ENCODE measurements at places on chromosomes 7 and 10.

- no peak for DNase-seq
These were observed 119.9 kb downstream of the WDR37 start for GRCh38 chr10:1175956-1176565.

DNA sequence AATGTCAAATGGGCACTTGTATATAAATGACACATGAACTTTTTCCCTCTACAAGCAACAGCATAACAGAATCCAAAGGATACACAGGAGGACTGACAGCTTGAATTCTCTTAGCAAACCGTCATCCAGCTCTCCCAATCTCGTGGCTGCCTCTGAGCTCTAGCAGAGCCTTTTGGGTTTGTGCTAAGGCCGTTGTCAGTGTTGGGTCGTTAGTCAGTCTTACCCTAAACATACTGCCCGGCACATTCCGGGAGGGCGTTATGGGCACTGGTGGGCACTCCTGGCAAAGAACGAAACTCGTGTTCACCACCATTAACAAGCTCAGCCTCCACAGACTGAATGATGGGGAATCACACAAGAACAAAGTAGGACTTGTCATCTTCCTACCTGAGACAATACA is 19.6 kb upstream of the ENO4 start:
- DNase-seq = no peak

- DNase-seq = no peak
These were observed 631.9 kb downstream of the CALN1 start for GRCh38 chr7:71780282-71780681.

DNA sequence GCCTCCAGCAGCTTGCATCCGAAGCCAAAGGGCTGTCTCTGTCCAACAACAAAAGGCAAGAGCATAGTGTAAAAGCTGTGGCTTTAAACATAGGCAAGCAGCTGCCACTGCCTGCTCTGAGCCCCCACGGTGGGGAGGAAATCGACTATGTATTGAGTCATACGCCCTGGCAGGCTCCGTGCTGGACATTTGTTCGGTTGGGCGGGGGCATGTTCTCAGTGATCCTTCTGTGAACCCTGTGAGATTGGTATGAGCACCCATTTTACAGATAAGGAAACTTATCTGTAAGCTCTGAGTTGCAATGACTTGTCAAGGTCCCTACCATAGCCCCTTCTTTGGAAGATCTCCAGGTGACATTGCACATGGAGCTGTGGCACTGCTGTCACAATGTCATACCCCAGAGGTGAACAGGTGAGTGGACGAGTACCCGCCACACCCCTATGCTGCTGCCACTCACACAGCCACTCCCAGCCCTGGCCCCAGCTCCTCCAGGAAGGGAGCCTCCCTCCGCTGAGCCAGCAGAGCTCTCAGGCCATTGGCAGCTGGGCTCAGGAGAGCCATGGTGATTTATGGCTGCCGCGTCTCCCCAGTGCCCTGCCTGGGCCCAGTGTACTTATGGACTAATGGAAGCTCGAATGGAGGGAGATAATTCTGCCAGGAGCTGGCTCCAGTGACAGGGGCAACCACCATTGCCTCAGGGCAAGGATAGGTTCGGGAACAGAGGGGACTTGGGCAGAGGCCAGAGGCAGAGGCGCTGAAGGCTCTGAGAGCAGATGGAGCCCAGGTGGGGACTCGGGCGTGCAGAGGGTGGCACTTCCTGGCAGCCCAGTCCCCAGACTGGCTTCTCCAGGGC is 43.7 kb downstream of the UNC5B start:
- DNase-seq = no peak

- no peak for DNase-seq
These were observed 578.9 kb upstream of the SEMA3D start for GRCh38 chr7:85765698-85766298.

DNA sequence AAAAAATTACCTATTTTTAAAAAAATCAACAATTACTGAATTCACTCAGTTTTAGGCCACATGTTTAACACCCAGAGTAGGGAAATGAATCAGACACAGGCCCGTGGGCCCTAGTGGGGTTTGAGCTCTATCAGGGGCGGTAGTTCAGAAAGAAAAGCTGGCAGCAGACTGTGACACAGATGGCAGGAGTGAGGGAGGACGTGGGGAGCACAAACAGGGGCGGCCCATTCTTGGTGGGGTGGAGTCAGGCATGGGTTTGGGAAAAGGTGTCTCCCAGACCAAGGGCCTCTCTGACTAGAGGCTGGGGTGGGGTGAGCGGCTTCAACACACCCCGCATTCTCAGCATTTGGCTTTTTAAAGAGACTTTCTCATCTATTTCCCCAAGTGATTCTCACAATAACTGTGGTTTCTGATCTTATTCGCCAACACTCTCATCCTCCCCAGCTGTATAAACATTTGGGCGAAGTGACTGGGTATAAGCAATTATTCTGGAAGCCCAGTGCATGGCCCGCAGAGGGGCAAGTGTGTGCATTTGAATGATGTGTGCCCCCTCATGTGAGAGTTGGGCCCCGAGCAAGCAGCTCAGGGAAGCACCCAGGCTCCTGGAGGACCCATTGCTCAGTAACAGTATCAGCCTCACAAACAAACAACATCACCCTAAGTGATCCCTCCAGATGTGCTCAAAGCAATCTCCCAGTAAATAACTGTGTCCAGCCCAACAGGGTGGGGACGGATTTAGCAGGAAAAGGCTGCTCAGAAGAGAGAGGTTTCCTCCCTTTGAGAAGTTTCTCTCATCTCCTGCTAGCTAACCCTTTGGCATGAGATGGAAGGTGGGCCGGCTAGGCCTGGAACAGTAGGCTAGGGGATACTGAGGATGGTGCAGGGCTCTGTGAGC is 437.6 kb upstream of the ZMIZ1 start:
- DNase-seq = no peak

GRCh38 chr7:80622541-80622940 is 15.9 kb upstream of the CD36 start:
- DNase-seq = no peak

GRCh38 chr7:80218723-80219122 is 84.1 kb downstream of the GNAI1 start:
- DNase-seq = no peak

DNA sequence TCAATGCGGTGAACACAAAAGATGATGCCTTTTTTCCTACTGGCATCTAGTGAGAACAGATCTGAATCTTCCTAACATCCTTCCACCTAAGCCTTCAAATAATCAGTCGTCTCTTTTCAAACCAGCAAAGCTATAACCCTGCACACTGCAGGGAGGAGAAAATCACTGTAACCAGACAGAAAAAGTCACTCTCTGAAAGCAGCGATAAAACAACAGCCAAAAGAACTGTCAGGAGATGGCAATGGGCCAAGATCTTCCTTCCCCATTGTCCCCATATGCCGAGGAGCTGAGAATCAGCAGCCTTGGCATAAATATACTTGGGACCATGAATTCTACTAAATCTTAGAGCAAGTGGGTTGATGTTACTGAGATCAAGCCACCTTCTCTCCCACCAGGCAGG is 13.1 kb downstream of the FZD9 start:
- DNase-seq = no peak

DNA sequence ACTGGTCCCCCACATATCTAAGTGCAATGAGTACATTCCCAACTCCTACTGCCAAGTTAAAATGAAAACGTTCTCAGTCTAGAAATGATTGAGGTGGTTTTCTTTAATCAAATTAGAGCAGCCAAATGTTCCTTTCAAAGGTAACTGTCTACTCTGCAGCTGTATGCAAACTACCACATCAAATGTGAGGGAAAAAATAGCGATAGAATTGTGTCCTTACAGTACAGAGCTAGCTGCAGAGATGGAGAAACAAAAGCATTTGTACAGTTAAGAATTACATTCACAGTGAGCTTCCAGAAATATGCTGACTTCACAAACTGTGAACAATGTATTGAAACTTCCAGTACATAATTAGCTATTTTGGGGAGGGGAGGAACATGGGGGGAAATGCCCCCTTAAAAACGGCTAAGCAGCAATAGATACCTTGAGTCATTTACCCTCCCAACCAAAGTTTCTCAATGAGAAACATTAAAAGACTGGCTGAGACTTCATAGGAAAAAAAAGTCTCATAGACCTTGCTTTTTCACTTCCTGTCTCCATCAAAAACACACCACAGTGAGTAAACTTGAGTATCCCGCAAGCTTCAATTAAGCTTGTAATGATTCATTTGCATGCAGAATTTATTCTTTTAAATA is 22.9 kb downstream of the CDK6 start:
- no peak for DNase-seq

DNA sequence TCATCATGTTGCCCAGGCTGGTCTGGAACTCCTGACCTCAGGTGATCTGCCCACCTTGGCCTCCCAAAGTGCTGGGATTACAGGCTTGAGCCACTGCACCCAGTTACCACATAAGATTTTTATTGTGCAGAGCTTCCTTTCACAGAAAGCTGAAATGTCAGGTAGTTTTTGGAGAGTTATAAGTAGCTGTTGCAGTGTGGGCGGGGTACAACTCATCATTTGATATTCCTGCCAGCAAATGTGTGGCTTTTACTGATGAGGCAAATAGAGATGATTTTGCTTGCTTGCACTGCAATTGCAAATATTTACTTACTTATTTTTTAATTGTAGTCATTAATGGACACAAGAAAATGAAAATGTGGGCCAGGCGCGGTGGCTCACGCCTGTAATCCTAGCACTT is 32.4 kb downstream of the NKX2-3 start:
- DNase-seq = no peak

GRCh38 chr10:48623607-48624132 is 18.8 kb upstream of the ARHGAP22 start:
- DNase-seq = no peak

- DNase-seq = no peak
These were observed 151.4 kb upstream of the PITRM1 start for GRCh38 chr10:3323865-3324498.

GRCh38 chr10:1947464-1948003 is 210.2 kb upstream of the ADARB2 start:
- DNase-seq = no peak

GRCh38 chr7:90320801-90321494 is at the start of gene FAM237B:
FAM237B (minus strand) TSS chr7:90321304; CDS start chr7:90319748, 1,556 bp downstream.
- DNase-seq = no peak

DNA sequence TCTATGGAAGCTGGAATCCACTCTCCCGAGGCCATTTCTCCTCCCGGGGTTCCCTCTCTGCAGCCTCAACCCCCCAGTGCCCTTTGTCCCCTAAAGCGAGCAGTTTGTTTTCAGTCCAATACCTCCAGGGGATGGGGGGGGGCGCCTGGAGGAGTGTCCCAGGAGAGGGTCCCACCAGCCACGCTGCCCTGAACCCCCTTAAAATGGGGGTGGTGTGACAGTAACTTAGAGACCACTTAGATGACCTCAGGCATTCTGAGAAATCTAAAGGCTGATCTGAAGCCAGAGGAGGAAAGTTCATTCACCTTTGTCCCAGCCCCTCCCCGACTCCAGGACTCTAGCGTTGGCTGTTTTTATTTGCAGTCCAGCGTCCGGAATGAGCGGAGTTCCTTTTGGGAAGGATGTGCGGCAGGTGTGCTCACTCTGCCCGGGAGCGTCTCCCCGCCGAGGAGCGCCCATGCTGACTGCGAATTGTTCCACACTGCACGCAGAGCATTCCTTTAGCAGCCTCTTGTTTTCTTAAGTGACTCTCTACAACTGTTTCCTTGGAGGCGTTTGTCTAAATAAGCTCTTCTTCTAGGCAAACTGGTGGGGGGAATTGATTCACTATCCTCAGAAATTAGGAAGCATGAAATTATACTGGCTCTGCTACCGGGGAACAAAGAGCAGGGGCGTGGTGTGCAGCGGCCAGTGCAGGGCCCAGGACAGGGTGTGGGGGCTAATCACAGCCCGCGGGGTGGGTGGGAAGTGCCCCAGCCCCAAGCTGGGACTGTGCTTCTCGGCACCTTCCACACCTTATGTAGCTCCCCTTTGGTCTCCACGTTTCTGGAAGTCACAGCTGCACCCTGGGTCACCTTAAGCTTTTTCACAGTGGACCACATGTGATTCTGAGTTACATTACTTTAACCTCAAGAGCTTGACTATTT is 46.3 kb downstream of the SYPL1 start:
- no peak for DNase-seq

- no peak for DNase-seq
These were observed 297.6 kb upstream of the PITRM1 start for GRCh38 chr10:3470191-3470590.

- no peak for DNase-seq
These were observed 358.7 kb downstream of the ELMO1 start for GRCh38 chr7:37089972-37090371.

DNA sequence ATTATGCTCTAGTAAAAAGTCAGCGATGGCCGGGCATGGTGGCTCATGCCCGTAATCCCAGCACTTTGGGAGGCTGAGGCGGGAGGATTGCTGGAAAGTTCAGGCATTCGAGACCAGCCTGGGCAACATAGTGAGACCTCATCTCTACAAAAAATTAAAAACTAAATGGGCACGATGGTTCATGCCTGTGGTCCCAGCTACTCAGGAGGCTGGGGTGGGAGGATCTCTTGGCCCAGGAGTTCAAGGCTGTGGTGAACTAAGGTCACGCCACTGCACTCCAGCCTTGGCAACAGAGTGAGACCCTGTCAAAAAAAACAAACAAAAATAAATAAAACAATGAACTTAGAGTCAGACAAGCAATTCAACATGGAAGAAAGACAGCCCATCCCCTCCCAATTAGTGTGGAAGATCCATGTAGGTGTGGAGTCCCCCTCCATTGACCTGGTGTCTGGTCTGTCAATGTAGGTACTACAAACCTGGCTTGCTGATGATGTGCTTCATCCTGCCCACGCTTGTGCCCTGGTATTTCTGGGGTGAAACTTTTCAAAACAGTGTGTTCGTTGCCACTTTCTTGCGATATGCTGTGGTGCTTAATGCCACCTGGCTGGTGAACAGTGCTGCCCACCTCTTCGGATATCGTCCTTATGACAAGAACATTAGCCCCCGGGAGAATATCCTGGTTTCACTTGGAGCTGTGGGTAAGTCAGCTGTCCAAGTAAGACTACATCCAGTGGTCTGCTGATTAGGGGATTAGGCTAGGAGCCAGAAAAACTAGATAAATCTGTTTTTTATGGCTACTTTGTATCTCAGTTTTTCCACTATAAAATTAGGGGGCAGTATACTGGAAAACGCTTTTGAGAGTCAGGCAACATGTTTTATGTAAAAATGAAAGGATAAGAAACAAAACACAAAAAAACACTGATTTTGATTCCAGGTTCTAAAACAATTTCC is 9.3 kb downstream of the SCD start:
- no peak for DNase-seq

GRCh38 chr10:14200698-14201544 is 129.8 kb downstream of the FRMD4A start:
- DNase-seq = no peak

DNA sequence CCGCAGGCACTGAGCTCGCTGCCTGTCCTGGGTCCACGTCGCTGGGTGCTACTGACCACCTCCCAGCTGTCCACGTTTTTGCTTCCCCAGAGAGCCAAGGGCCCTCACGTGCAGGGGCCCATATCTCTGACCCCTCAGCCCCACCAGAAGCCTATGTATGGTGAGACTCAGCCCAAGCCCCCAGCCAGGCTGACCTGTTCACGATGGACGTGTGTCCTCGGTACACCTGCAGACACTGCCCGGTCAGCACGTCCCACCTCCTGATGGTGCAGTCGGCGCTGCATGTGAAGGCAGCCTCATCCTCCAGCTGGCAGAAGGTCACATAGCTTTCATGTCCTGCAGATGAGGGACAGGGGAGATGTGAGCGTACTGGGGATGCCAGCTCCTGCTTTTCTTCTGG is 9.9 kb downstream of the WDR86 start:
- DNase-seq = no peak

- DNase-seq = no peak
These were observed 146.5 kb downstream of the SFMBT2 start for GRCh38 chr10:7264313-7264756.
